ENCODE measurements at places on chromosomes 6 and 20. TPM values are rescaled to one million over a fixed set of nuclear protein-coding genes. Genes with fewer than 3 reads are reported as not detected.

GRCh38 chr6:96520171-96521115, 1.2 kb upstream of the UFL1 start:
- H3K4me3 ChIP-seq = peak overlapping the region; percentile 99
- H3K4me1 ChIP-seq = peaks cover 26% of the 10 kb centered on the region
- H3K36me3 ChIP-seq = no peaks in the 10 kb centered on the region
- H3K27me3 ChIP-seq = no peaks in the 10 kb centered on the region
- peak overlapping the region; percentile 6 for H3K27ac ChIP-seq
- DNase-seq = no peak

- H3K4me1 ChIP-seq = peaks cover 24% of the 10 kb centered on the region
- no peak within 1 kb of the TSS for H3K27ac ChIP-seq
- DNase-seq = no peak
- no peaks in the 10 kb centered on the region for H3K36me3 ChIP-seq
Observed at GRCh38 chr6:169253337-169254238, at the start of gene THBS2. Gene THBS2, minus strand, starts transcription at chr6:169253846. Its CDS starts 3,062 bp downstream, at chr6:169250784.

GRCh38 chr20:38126932-38127621, 38.0 kb downstream of the TGM2 start:
- H3K4me1 ChIP-seq = peaks cover 23% of the 10 kb centered on the region
- DNase-seq = no peak
- no peaks in the 10 kb centered on the region for H3K36me3 ChIP-seq
- H3K27ac ChIP-seq = no peak overlapping the region

DNA sequence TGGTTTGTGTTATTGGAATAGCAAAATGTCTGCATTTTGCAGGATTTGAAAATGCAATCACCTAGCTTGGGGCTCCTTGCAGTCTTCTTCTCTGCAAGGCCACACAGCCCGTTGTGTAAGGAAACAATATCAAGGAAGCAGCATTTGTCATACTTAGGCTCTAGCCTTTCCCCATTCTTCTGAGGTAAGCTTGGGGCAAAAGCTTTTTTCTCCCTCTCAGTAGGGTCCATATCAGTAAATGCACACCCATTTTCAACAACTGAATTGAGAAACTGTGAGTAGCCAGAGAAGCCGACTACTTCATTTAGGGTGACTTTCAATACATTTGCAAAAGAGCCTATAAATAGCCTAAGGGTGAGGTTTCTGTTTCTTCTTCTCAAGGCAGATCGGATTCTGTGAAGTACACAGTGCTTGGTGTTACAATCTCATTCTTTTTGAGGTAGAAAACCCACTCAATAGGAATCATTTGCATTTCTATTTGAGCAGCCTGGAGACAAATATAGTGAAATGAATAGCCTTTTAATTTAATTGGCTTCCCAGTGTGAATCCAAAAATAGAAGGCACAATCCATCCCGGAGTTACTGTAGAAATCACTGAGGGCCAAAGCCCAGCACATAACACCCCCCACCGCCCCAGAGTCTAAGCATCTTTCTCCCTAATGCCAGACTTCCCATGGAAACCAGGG, 61.8 kb downstream of the BTBD3 start:
- H3K4me1 ChIP-seq = peaks cover 26% of the 10 kb centered on the region
- DNase-seq = no peak
- H3K4me3 ChIP-seq = no peak overlapping the region
- H3K27me3 ChIP-seq = no peaks in the 10 kb centered on the region
- H3K27ac ChIP-seq = no peak overlapping the region

GRCh38 chr6:52551483-52552277, 25.2 kb downstream of the TRAM2 start:
- no peaks in the 10 kb centered on the region for H3K36me3 ChIP-seq
- peak overlapping the region; percentile 79 for H3K4me3 ChIP-seq
- no peaks in the 10 kb centered on the region for H3K27me3 ChIP-seq
- peak; percentile 26 for DNase-seq
- peaks cover 66% of the 10 kb centered on the region for H3K4me1 ChIP-seq

GRCh38 chr6:34566830-34567546, 10.9 kb upstream of the SPDEF start:
- no peaks in the 10 kb centered on the region for H3K36me3 ChIP-seq
- peaks cover 6% of the 10 kb centered on the region for H3K4me1 ChIP-seq
- H3K27ac ChIP-seq = peak overlapping the region; percentile 19
- no peak for DNase-seq
- no peaks in the 10 kb centered on the region for H3K27me3 ChIP-seq
- no peak overlapping the region for H3K4me3 ChIP-seq

- no peaks in the 10 kb centered on the region for H3K27me3 ChIP-seq
- no peaks in the 10 kb centered on the region for H3K4me1 ChIP-seq
- H3K27ac ChIP-seq = no peak overlapping the region
- H3K4me3 ChIP-seq = no peak overlapping the region
- peaks cover 8% of the 10 kb centered on the region for H3K36me3 ChIP-seq
- no peak for DNase-seq
Observed at GRCh38 chr6:21340573-21340972, 253.0 kb upstream of the SOX4 start.

DNA sequence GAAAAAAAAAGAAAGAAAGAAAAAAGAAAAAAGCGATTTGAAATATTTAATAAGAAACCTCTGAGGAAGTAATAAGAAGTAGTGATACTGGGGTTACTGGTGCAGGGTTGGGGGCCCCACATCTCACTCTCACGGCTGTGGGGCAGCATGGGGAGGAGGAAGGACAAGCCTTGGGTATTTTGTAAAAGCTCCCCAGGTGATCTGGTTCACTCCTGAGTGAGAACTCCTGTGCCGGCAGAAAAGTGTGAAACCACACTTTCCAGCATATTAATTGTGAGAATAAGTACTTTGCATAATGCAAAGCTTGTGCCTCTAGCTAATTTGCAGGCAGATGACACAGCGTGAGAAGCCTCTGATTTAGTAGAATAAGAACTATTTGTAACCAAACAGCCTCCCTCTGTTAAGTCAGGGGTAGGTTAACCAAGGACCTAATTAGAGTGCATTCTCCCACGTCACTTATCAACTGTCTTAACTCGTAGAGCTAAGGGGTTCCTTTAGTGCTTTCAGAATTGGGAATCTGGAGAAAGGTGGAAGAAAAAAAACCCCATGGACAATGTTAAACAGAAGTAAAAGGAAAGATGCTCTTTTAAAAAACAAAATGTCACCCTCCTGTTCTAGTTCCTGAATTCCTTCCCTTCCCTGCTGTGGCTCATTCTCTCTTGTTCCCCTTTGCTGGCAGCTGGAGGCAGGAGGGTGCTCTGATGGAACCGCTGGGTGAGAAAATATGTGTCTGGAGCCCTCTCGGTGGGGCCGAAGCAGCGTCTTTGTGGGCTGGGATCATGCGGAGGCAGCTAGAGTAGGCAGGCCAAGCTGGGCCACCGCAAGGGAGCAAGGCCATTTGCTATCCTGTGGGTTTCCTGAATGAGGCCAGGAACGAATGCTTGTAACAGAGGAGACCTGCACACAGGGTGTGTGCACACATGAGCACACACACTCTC, 108.7 kb downstream of the FYN start:
- peak overlapping the region; percentile 20 for H3K4me3 ChIP-seq
- H3K36me3 ChIP-seq = peaks cover 13% of the 10 kb centered on the region
- peak overlapping the region; percentile 69 for H3K27ac ChIP-seq
- no peak for DNase-seq
- H3K4me1 ChIP-seq = peaks cover 85% of the 10 kb centered on the region
- H3K27me3 ChIP-seq = no peaks in the 10 kb centered on the region

TDRD6 gene
- total RNA-seq = 0.05 TPM

JPH2 gene
- 0.07 TPM for total RNA-seq

NKX2-4 gene
- total RNA-seq = not detected

SLPI gene
- total RNA-seq = not detected
